ENCODE measurements at places on chromosomes 6 and 20. TPM values are rescaled to one million over a fixed set of nuclear protein-coding genes. Genes with fewer than 3 reads are reported as not detected.

- H3K4me3 ChIP-seq = no peak overlapping the region
- H3K4me1 ChIP-seq = no peaks in the 10 kb centered on the region
- no peaks in the 10 kb centered on the region for H3K27me3 ChIP-seq
- DNase-seq = no peak
Observed at GRCh38 chr20:46973766-46974165, 79.1 kb downstream of the EYA2 start.

The CTNNBL1 gene
- total RNA-seq = 46.5 TPM

DNA sequence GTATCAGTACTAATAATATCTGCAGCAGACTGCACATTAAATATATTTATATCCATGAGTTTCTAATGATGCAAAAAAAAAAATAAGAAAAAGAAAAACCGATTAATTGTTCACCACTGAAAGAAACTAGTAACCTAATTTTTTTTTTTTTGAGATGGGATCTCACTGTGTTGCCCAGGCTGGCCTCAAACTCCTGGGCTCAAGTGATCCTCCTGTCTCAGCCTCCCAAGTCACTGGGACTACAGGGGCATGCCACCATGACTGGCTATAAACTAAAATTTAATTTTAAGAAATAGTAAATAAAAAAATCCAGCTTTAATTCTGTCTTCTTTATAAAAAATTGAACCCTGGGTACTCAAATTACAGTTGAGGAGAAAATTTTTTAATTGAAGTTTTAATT, 358.2 kb downstream of the QKI start:
- no peak overlapping the region for H3K27ac ChIP-seq
- no peak overlapping the region for H3K4me3 ChIP-seq
- H3K36me3 ChIP-seq = no peaks in the 10 kb centered on the region

The C6orf141 gene
- 0.38 TPM for total RNA-seq

GRCh38 chr6:123953920-123954319, 150.3 kb downstream of the NKAIN2 start:
- no peak for DNase-seq
- H3K27ac ChIP-seq = no peak overlapping the region
- no peak overlapping the region for H3K4me3 ChIP-seq
- H3K36me3 ChIP-seq = no peaks in the 10 kb centered on the region
- no peaks in the 10 kb centered on the region for H3K4me1 ChIP-seq

GRCh38 chr20:44010162-44010704, 95.6 kb downstream of the TOX2 start:
- H3K4me3 ChIP-seq = no peak overlapping the region
- no peaks in the 10 kb centered on the region for H3K27me3 ChIP-seq
- DNase-seq = no peak
- no peak overlapping the region for H3K27ac ChIP-seq
- H3K4me1 ChIP-seq = peaks cover 35% of the 10 kb centered on the region

DNA sequence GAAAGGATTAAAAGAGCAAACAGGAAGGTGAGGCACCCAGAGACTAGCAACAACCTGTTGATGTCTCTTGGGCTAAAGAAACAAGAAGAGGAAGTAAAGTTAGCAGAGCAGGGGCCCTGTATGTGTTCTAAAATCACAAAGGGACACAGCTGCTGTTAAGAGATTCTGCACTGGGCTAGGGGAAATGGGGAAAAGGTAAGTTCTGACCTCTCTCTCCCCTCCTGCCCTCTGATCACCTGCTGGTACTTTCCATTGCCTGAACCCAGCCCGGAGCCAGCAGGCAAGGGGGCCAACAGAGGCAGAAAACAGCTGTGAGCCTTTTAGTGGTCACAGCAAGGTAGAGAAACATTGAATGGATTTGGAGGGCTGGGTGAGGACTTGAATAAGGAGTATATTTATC, 13.5 kb upstream of the CNR1 start:
- DNase-seq = no peak
- H3K27ac ChIP-seq = no peak overlapping the region
- no peaks in the 10 kb centered on the region for H3K27me3 ChIP-seq
- H3K36me3 ChIP-seq = no peaks in the 10 kb centered on the region

GRCh38 chr20:6704132-6704861, 63.2 kb upstream of the BMP2 start:
- DNase-seq = no peak
- no peak overlapping the region for H3K27ac ChIP-seq
- no peaks in the 10 kb centered on the region for H3K27me3 ChIP-seq
- no peaks in the 10 kb centered on the region for H3K36me3 ChIP-seq

Data from thymus (tissue), 14 donors.